ENCODE measurements at places on chromosomes 4 and X. TPM values are rescaled to one million over a fixed set of nuclear protein-coding genes. Genes with fewer than 3 reads are reported as not detected.

The P2RY4 gene
- not detected for polyA plus RNA-seq

The CAMK2D gene
- polyA plus RNA-seq = 8.8 TPM

The INTU gene
- polyA plus RNA-seq = 0.92 TPM

The GPRASP3 gene
- polyA plus RNA-seq = 0.93 TPM

The ARHGEF38 gene
- polyA plus RNA-seq = 0.87 TPM

The PDE6B gene
- 1.1 TPM for polyA plus RNA-seq

The ERAS gene
- polyA plus RNA-seq = not detected

The PRPS1 gene
- 19.9 TPM for polyA plus RNA-seq

The ZNF157 gene
- 0.15 TPM for polyA plus RNA-seq

The MYL5 gene
- polyA plus RNA-seq = 42.7 TPM

The OCRL gene
- 8.4 TPM for polyA plus RNA-seq

The CFAP47 gene
- polyA plus RNA-seq = not detected

The AREG gene
- 4.7 TPM for polyA plus RNA-seq

The UGT2A1 gene
- polyA plus RNA-seq = not detected

The YY2 gene
- 0.25 TPM for polyA plus RNA-seq

The UGT2B7 gene
- 0.08 TPM for polyA plus RNA-seq

The HTN1 gene
- polyA plus RNA-seq = not detected

The SRPX gene
- 21.2 TPM for polyA plus RNA-seq

The VCX gene
- not detected for polyA plus RNA-seq

The ADGRG2 gene
- 1.2 TPM for polyA plus RNA-seq

The NXF2 gene
- not detected for polyA plus RNA-seq

The HMX1 gene
- not detected for polyA plus RNA-seq

The IL13RA2 gene
- polyA plus RNA-seq = 1.9 TPM

The TASL gene
- polyA plus RNA-seq = 0.76 TPM

The SULT1B1 gene
- 57.6 TPM for polyA plus RNA-seq

The ZNF185 gene
- 4.6 TPM for polyA plus RNA-seq

The CXorf49 gene
- polyA plus RNA-seq = not detected

The TXK gene
- polyA plus RNA-seq = 0.63 TPM

The PABPC5 gene
- 0.58 TPM for polyA plus RNA-seq

The FAAH2 gene
- 4.0 TPM for polyA plus RNA-seq

The SSX2B gene
- not detected for polyA plus RNA-seq

The GPAT3 gene
- polyA plus RNA-seq = 2.6 TPM

The UCP1 gene
- not detected for polyA plus RNA-seq

The TBC1D9 gene
- polyA plus RNA-seq = 4.9 TPM

The FAM9B gene
- polyA plus RNA-seq = not detected

The BBS7 gene
- polyA plus RNA-seq = 8.7 TPM

All from stomach (tissue), 19 donors.